Head of caudate nucleus (tissue), 42 donors: ENCODE measurements at places on chromosomes 1 and 21.
A peak's percentile ranks its signal among the peaks of the same experiment; 100 is the strongest.

GRCh38 chr1:63435161-63435560 is 67.7 kb downstream of the ALG6 start:
- DNase-seq = no peak

DNA sequence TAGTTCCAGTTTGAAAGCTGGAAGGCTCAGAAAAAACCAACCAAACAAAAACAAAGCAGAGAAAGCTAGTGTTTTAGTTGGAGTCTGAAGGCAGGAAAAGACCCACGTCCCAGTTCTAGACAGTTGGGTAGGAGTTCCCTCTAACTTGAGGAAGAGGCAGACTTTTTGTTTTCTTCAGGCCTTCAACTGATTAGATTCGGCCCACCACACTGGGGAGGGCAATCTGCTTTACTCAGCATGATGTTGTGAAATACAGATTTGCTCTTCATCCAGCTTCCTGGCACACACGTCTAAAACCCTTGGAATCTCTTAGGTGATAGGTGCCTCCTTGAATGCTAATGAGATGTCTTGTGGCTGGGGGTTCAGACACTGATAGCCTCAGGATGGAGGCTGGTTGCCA is 49.1 kb upstream of the CSF3R start:
- DNase-seq = no peak

DNA sequence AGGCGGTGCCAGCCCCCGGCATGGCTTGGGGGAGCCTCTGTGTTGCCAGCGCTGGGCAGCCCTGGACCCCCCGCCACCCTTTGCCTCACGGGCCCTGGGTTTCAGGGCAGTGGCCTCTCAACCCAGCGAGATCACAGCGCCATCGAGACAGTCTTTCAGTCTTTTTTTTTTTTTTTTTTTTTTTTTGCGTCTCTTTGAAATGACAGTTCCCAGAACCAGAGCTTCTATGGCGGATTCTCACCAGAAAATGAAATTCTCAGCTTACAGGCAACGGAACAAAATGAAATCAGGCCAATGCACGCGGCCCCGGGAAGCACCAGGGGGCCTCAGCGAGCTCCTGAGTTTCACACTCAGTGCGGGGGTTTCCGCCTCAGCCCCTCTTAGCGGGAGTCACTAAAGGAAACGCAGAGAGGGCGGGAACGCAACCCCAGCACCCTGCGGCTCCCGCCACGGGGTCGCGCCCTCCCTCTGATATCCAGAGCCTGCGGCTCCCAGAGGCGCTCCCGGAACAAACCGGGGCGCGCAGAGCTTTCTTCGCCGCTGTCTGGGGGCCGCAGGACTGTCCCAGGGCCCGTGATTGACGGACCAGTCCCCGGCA is 8.0 kb upstream of the COL6A1 start:
- peak; percentile 57 for DNase-seq

DNA sequence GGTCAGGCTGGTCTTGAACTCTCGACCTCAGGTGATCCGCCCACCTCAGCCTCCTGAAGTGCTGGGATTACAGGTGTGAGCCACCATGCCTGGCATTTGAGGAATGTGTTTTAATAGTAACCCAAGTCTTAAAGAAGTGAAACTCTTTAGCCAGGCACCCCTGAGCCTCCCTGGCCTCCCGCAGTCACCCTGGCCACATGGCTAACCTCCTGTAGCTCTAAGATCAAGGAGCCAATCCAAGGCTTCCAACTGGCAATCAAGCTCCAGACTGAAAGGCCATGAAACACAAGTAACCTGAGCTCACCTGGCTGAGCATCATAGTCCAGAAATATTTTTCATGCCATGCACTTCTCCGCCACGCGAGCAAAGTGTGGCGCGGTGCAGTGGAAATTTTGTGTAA is 84.3 kb downstream of the LTN1 start:
- no peak for DNase-seq

GRCh38 chr1:966704-967300 is 520 bp downstream of the PLEKHN1 start:
- peak; percentile 60 for DNase-seq

- DNase-seq = peak; percentile 79
Observed at GRCh38 chr1:214123061-214123784, 135.4 kb downstream of the PROX1 start.

DNA sequence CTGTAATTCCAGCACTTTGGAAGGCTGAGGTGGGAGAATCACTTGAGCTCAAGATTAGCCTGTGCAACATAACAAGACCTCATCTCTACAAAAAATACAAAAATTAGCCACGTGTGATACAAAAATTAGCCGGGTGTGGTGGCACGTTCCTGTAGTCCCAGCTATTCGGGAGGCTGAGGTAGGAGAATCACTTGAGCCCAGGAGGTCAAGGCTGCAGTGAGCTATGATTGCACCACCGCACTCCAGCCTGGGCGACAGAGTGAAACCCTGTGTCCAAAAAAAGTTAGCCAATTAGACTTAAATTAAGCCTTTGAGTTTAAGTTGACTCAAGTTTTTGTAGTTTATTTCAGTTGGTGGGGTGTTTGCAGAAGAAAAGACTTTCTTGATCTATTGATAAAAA is 11.8 kb downstream of the CXADR start:
- DNase-seq = no peak

GRCh38 chr21:26847002-26847401 is 1.8 kb upstream of the ADAMTS1 start:
- no peak for DNase-seq

GRCh38 chr1:41501581-41501980 is 17.1 kb upstream of the EDN2 start:
- no peak for DNase-seq

- no peak for DNase-seq
Observed at GRCh38 chr1:168468042-168468809, 75.6 kb downstream of the XCL2 start.

- no peak for DNase-seq
Observed at GRCh38 chr1:2946999-2947690, 74.1 kb upstream of the ACTRT2 start.

DNA sequence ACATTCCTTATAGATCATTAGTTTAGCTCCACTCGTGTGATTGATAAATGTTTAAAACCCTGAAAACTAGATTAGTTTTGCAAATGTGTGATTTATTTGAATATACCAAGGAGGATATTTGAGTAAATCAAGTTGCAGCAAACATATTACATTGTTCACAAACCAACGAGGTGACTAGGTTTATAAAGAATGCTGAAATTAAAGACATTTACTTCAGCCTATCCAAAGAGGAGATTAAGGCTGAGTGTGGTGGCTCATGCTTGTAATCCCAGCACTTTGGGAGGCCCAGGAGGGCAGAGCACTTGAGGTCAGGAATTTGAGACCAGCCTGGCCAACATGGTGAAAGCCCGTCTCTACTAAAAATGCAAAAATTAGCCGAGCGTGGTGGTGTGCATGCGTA is 34.1 kb downstream of the VTCN1 start:
- DNase-seq = no peak

DNA sequence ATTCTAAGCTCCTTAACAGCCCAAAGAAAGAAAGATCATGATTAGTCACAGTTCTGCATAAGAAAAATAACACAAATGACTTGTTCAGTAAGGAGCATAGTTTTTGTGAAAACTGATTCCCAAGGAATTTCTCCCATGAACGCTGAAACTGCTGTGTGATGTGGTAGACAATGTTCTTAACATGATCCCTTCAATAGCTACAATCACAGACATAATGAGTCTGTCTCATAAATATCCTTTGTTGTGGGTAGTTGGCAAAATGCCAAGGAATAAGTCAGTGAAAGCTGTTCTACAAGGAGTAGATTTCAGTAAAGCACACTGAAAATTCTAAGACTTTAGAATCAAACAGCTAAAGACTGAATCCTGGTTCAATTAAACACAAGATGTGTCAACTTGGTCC is 404.8 kb downstream of the HLX start:
- DNase-seq = no peak

DNA sequence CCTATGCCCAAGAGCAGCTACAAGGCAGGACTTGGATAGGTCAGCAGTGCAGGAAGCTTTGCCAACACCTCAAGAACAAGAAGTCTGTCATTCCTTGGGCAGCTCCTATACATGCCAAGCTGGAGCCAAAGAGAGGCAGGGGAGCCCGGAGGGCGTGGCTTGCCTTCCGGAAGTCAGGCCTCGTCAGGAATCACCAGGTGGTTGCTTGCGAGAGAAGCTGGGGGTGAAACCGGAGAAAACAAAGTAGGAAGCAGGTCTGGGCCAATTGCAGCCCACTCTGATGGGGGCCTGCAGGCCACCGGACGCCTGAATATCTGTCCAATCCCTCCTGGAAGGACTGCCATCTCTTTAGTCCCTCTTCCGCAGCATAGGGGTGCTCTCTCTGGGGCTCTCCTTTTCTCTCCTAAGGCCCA is 794 bp upstream of the FAM76A start:
- no peak for DNase-seq

DNA sequence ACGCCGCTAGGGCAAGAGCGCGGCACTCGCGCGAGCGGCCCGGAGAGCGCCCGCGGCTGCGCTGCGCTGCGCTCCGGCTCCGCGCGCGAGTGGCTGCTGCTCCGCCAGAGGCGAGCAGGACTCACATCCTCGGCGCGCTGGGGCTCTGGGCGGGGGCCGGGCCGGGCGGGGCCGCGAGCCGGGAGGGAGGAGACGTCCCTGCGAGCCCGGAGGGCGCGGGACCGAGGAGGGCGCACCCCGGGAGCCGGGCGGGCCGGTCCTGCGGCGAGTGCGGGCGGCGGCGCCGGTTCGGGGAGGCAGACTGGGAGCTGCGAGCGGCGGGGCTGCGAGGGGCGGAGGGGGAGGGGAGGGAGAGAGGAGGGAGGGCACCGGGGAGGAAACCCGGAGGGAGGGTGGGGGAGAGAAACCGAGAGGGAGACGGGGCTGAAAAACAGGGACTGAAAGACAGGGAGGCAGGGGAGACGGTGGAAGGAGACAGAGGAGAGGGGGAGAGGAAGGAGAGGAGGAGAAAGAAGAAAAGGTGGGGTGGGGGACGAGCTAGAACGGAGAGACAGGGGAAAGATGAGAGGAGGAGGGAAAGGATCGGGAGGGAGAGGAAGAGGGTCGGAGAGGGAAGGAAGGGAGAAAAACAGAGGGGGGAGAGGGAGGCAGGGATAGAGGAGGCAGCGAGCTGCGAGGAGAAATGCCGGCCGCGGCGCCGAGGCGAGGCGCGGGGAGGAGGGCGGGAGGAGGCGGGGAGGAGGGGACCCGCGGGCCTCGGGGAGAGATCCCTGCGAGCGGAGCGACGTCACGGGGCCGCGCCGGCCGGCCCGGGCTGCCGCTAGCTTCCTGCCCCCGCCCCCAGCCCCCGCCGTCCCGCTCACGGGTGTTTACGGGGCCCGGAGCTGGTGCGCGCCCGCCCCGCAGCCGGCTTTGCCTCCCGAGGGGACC is at the start of gene CAMK2N1:
CAMK2N1 (minus strand) TSS at position 684 of the 930 bp plus-strand sequence. CDS start 831 bp downstream, outside the sequence.
- peak; percentile 92 for DNase-seq

DNA sequence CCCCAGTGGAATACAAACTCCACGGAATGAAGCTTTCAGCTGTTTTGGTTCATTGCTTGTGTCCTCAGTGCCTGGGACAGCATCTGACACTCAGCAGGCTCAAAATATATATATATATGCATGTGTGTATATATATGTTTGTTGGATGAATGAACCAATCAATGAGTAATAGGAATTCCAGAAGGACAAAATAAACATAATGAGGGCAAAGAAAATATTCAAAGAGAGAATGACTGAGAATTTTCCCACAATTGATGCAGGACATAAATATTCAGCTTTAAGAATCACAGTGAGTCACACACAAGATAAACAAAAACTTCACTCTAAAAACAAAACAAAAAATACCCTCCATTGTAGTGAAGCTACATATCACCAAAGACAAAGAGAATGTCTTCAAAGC is 64.0 kb downstream of the CHD5 start:
- DNase-seq = no peak

GRCh38 chr21:36079010-36079649 is 9.3 kb downstream of the CBR1 start:
- no peak for DNase-seq

DNA sequence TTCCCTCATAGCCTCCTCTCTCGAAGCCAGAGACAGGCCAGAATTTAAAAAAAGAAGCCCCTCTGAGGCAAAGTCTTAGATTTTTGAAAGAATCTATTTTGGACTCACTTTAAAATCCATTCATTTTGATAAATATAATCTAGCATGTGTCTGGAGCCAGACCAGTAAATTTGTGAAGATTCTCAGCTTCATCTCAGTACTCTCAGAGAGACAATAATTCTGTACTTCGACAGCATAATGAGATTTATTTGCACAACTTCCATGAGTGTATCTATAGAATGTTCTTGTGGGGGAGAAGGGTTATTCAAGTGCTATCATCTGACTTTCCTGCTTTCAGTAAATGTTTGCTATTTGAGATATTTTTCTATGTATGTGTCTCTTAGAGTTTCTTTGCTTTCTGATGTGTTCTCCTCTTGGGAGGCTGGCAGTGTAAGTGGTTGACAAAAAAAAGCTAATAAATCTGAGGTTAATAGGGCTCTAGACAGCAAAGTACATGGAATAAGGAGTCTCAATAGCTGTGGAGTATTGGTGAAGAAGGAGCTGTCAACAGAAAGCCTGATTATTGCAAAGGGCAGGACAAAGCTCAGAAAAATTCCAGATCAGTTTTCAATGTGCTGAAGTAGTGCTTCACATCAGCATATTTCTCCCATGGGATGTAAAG is 223.0 kb downstream of the PTBP2 start:
- DNase-seq = no peak

DNA sequence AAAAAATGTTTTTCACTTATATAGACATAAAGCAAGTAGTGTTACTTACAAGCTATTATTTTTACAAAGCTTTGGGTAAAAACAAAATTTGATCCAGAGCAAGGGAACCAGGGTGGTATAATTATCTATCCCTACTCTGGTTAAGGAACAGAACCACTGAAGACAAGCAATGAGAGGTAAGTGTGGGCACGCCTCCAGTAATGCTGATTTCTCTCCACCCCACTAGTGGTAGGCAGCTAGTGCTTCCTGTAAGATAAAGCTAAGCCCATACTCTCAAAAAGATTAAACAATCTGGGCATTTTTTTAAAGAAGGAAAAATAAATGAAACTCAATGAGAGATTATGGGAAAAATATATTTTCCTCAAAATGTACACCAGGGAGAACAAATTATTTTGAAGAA is 22.1 kb downstream of the TFB2M start:
- no peak for DNase-seq

GRCh38 chr21:31844206-31844605 is 28.6 kb upstream of the HUNK start:
- DNase-seq = no peak

DNA sequence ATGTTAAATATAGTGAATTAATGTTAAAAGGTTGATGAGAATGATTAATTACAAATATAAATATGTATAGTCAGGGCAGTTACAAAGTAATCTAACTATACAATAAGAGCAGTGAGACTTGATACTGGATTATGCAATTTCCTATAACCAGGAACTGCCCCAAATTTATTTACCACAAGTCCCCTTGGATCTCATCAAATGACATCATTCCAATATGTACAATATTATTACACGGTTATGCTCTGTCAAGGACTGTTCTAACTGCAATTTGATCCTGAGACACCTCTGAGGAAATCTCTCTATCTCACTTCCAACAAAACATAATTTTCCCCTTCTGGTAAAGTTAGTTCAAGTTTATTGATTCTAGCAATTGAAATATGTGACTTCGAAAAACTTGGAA is 917.6 kb downstream of the NCAM2 start:
- no peak for DNase-seq

- no peak for DNase-seq
Observed at GRCh38 chr1:36565576-36566501, 83.1 kb upstream of the CSF3R start.

GRCh38 chr1:199460933-199461332 is 566.6 kb upstream of the NR5A2 start:
- no peak for DNase-seq
